ENCODE measurements at places on chromosomes 6 and 20.

- no peak overlapping the region for H3K27ac ChIP-seq
- H3K36me3 ChIP-seq, result no peaks in the 10 kb centered on the region
- H3K4me3 ChIP-seq, result no peak overlapping the region
- H3K27me3 ChIP-seq, result no peaks in the 10 kb centered on the region
Observed at GRCh38 chr20:6434131-6434530, 311.3 kb upstream of the FERMT1 start.

DNA sequence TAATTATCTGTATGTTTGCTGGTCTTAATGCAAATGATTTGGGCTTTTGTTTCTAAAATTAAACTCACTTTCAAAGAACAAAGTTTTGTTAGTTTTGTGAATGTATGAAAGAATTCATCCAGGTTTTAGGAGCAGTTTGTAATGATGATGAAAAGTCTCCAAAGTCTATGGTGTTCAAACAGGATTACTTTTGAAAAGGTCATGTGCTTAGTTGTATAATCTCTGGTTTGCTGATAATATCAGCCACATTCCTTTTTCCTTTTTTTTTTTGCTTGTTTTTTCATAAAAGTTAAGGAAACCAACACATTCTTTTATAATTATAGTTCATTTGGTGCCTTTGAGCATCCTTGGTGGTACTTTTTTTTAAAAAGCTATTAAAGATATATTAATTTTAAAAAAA, 88.9 kb downstream of the RTN4IP1 start:
- H3K27ac ChIP-seq, result no peak overlapping the region
- no peak overlapping the region for H3K4me3 ChIP-seq
- H3K4me1 ChIP-seq, result peaks cover 35% of the 10 kb centered on the region

- H3K4me1 ChIP-seq, result no peaks in the 10 kb centered on the region
- H3K4me3 ChIP-seq, result no peak overlapping the region
- DNase-seq, result no peak
- no peaks in the 10 kb centered on the region for H3K27me3 ChIP-seq
- no peaks in the 10 kb centered on the region for H3K36me3 ChIP-seq
Observed at GRCh38 chr6:80921861-80922460, 815.5 kb downstream of the BCKDHB start.

GRCh38 chr6:69232496-69232895, 564.3 kb downstream of the LMBRD1 start:
- no peaks in the 10 kb centered on the region for H3K36me3 ChIP-seq
- H3K4me3 ChIP-seq, result no peak overlapping the region
- no peaks in the 10 kb centered on the region for H3K4me1 ChIP-seq
- no peak for DNase-seq

DNA sequence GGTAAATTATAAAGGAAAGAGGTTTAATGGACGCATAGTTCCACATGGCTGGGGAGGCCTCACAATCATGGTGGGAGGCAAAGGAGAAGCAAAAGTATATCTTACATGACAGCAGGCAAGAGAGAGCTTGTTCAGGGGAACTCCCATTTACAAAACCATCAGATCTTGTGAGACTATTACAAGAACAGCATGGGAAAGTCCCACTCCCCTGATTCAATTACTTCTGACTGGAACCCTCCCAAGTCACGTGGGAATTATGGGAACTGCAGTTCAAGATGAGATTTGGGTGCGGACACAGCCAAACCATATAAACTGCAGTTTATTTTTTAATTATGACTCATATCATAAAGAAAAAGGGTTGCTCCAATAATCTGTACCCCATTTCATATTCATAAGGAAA, 22.3 kb upstream of the HLA-DQA2 start:
- peak; percentile 25 for DNase-seq
- no peak overlapping the region for H3K27ac ChIP-seq
- H3K4me3 ChIP-seq, result no peak overlapping the region
- no peaks in the 10 kb centered on the region for H3K4me1 ChIP-seq
- H3K27me3 ChIP-seq, result no peaks in the 10 kb centered on the region

GRCh38 chr20:45346851-45347250, 1.4 kb downstream of the SDC4 start:
- no peaks in the 10 kb centered on the region for H3K27me3 ChIP-seq
- DNase-seq, result peak; percentile 16
- H3K4me1 ChIP-seq, result peaks cover 46% of the 10 kb centered on the region
- H3K36me3 ChIP-seq, result no peaks in the 10 kb centered on the region
- no peak overlapping the region for H3K27ac ChIP-seq

DNA sequence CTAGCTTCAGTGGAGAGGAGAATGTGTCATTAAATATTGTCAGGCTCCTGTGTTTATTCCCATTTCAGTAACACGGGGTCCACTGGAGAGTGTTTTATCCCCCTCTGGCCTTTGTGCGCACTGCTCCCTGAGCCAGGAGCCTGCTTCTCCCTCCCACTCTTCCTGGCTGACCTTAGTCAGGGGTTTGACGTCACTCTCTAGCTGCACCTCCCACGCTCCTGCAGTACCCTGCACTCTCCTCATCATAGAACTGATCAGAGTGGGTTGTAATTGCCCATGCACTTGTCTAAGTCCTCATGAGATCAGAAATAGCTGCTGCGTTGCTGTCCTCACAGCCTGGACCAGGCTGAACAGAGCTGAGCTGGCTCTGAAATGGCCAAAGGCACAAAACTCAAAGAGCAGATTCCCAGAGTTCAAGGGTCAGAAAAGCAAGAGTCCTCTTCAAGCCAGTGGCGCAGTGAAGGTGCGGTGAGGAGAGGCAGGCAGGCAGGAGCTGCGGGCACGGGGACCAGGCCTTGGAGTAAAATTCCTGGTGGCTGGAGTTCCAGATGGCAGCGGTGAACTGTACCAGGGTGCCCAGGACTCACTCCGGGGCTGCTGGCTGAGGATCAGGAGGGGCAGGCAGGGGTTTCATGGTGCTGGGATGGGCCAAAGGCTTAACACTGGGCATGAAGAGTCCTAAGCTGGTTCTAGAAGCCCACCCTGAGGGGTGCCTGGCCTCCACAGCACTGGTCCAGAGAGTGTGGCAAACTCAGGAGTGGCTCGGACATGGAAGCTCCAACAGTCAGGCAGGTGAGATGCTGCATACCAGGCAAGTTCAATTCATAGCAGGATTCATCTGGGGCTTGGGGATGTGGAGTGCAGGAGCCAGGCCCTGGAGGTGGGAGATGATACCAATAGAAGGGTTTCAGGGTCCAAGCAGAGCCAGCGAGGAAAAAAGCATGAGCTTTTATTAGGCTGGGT, 170.9 kb downstream of the SCP2D1 start:
- H3K36me3 ChIP-seq, result no peaks in the 10 kb centered on the region
- H3K4me1 ChIP-seq, result no peaks in the 10 kb centered on the region
- no peak for DNase-seq
- H3K27ac ChIP-seq, result no peak overlapping the region
- H3K4me3 ChIP-seq, result no peak overlapping the region

DNA sequence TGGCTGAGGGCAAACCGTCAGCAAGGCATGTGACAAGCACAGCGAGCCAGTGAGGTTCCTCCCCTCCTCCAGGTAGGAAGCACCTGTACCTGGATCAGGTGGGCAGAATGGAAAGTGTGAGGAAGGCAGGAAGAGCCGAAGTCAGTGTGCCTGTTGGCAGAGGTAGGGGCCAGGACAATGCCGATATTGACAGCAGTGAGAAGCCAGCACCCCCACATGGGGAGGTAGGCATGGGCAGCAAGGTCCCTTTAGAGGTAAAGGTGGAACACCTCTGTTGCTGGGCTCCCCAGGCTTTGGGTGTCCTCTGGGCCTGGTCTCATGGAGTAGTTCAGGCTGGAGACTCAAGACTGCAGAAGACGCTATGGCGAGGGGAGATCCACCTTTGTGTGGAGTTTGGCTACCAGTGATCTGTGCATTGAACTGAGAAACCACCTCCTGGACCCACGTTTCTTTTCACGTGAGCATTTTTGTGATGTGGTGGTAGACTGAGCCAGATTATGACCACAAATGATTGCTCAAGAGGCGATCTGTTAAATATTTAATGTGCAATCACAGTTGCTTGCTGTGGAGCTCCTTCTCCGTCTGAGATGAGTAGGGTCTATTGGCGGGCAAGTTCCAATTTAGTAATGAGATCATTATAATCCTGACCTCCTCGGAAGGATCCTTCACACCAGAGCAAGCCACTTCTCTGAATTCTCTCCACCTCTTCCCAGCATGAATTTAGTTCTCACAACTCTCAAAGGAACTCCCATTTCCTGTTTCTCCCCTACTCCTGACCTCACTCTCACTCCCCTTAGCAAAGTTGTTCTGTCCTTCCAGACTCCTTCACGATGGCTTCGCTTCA, 174.8 kb downstream of the CDH26 start:
- no peak overlapping the region for H3K4me3 ChIP-seq
- H3K27ac ChIP-seq, result no peak overlapping the region
- peaks cover 62% of the 10 kb centered on the region for H3K4me1 ChIP-seq
- no peaks in the 10 kb centered on the region for H3K36me3 ChIP-seq
- no peak for DNase-seq

Data from common myeloid progenitor, CD34-positive (primary cell).